ENCODE measurements at places on chromosomes 16 and 17.

DNA sequence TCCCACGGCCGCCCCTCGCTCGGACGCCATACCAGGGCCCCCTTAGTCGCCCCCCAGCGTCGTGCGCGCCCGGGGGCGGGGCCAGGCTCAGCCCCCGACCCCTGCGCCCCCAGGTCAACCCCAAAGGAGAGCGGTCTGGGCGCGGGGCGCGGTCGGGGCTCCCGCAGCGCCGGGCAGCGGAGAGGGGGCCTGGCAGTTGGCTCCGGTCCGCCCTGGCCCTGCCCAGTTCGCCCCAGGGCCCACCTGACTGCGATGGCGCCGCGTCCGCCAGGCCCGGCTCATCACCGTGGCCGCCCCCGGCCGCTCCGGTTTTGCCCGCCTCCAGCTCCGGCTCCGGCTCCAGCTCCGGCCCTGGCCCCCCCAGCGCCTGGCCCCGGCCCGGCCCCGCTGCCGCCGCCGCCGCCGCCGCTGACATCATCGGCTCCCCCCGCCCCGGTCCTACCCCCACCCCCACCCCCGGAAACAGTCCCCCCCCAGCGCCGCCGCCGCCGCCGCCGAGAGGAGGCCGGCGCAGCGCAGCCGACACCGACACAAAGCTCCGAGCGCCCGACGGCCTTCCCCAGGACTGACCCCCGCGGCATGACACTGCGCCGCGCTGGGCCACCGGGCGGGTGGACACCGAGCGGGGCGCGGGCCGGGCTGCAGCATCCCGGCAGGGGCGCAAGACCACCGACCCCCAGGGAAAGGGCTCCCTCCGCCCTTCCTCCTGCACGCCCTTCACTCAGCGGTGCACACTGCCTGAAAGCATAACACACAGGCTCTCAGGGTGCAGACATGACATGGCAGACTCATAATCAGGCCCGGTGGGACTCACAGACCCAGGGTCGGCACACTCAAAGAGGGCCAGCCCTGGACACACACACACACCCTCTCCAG lies at the start of gene ZBTB4:
Gene ZBTB4 (minus strand): TSS at position 419 of the 876 bp plus-strand sequence. CDS start 12,830 bp downstream, outside the sequence.
- DNase-seq = peak; percentile 75

DNA sequence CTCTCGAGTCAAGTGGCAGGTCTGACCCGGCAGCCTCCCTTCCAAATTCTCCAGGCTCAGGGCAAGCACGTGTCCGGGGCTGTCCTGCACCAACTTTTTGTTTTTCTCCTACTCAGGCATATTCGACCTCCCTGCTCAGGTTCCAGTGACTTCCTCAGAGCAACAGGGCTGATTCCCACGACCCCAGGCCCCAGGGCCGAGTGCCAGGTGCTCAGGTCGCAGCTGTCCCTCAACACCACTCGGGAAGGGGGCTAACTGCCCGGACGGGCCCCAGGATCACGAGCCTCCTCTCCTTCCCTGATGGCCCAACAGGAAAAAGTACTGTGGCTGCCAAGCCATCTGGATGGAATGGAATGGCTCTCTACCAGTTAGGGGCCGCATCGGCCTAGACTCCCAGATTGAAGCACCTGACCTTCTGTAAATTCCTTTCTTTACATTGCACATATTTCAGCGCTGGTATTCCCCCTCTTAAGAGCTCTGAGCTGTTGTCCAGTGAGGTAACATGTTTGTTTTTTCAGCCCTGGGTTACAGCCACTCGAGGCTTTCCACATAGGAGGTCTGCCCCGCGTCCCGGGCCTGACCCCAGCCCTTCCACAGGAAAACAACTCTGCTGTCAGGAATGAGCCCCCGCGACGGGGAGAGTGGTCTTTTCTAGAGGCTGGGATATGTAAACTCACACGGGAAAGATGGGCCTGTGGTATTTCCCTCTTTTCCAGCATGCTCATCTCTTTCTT lies 25.0 kb downstream of the NXN start:
- DNase-seq = no peak

GRCh38 chr17:67096609-67097008 lies 52.3 kb downstream of the CACNG1 start:
- DNase-seq = no peak

DNA sequence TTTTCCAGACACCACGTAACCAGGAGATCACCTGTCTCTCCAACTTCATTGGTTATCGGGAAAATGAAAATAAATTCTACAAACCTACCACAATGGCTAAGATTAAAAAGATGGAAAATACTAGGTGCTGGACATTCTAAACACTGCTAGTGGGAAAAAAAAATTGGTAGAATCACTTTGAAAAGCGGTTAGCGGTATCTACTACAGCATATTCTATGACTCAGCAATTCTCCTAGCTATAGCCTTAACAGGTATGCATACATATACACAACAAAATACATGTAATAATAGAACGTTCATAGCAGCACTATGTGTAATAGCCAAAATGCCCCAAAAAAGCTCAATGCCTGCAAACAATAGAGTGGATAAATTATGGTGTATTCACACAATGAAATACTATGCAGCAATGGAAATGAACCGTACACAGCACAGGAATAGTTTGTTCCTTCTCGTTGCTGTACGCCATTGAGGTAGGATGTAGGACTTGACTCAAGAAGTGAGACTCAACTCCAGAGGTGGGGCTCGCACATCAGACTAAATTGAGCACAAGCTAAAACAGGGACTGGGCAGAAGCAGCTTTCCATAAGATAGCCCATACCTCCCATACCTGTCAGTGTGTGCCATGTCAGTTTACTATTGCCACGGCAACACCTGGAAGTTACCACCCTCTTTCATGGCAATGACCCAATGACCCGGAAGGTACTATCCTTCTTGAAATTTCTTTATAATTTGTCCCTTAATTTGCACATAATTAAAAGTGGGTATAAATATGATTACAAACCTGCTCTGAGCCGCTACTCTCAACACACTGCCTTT lies 44.8 kb downstream of the RNF157 start:
- DNase-seq = no peak

- DNase-seq = no peak
Observed at GRCh38 chr17:55806745-55807495, 56.1 kb downstream of the PCTP start.

GRCh38 chr16:85990861-85991301 lies 91.9 kb downstream of the IRF8 start:
- DNase-seq = no peak

GRCh38 chr17:73039282-73039681 lies 53.2 kb downstream of the SLC39A11 start:
- DNase-seq = no peak

- no peak for DNase-seq
Observed at GRCh38 chr16:67357561-67357960, 30.9 kb downstream of the LRRC36 start.

DNA sequence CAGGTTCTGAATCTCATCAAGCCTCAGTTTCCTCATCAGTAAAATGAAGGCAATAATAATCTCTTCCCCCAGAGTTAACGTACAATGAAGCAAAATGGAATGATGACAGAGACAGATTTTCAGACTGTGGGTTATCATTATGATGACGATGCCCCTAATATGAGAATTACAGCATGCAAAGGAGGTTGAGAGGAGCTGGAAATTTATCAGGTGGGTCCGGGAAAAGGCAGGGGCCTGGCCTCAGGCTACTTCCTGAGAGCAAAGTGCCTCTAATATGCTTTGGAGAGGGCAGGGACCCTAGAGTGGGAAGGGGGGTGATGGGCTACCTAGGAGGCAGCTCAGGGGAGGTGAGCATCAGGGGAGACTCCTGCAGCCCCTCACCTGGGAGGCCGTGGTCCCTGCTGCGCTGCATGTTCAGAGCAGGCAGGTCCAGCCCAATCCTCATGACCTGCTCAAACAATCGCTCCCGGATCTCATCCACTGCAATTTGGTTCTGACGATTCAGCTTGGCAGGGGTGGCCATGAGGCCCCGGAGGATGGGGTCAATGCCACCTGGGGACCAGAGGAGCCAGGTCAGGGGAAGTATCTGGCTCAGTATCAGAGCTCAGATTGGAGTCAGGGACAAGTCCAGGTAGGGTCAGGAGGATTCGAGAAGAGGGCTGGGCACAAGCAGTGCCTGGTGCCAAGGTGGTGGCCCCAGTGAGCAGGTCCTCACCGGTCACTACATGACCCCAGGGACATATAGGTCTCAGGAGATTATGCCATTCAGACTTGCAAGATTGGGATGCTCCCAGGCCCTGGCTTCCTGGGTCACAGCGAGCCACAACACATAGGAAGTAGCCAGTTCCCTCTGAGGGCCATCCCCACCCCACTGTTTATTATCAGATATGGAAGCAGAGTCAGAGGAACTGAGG lies 8.1 kb downstream of the MPO start:
- DNase-seq = no peak

GRCh38 chr17:49748791-49749190 lies 15.1 kb downstream of the FAM117A start:
- peak; percentile 79 for DNase-seq

DNA sequence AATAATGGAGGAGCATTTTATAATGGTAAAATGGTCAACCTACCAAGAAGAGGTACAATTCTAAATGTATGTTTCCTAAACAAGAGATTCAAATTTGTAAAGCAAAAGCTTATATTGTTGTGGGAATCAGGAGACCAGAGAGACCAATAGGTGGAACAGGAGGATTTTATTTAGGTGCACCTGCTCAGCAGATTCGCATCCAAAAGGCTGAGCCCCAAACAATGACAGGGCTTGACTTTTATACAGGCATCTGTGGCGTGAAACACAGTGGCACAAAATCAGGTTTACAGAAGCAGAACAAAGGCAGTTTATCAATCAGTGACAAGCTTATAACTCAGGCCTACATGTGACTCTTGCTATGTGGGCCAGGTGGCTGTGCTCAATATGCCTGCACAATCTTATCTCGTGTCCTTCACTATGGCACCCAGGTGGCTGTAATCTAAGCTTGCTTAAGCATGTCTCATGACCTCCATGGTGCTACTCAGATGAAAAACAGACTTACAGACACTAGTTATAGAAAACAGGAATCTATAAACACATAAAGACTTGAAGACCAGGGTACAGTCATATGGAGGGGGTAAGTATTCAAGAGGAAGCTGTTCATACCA lies 780.2 kb upstream of the CA10 start:
- DNase-seq = no peak

- no peak for DNase-seq
Observed at GRCh38 chr17:53278466-53278865, 544.3 kb upstream of the KIF2B start.

DNA sequence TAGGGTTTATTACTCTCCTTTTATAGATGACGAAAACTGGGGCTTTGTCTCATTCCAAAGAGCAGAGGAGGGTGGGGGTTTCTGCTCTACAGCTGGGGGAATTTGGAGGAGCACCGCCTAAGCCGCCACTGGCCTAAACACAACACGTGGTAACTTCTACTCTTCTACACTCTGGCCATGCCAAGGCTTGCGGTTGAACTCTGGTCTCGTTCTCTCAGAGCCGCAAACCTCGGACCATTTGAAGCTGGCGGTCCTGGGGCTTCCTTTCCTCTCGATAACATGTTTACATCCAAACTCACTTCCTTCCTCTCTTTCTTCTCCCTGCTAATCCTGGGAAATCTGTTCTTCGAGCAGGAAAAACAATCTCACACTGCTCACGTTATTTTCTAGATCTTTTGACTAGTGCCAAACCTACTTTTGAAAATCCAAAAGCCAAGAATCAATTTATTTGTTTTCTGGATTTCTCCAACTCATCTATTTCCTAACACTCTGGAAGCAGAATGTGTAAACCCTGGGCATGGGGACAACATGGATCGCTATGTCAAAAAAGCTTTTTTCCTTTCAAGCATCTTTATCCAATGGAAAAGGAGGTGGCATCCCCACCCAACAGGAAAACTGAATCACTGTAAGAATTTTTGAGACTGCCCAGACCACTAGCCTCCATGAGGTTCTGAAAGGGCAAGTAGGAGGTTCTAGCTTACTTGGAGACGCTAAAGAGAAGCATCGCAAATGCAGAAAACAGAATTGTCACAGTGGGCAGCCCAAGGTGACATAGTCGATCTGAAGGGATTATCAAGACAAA lies 13.6 kb upstream of the EEF2K start:
- peak; percentile 87 for DNase-seq

- no peak for DNase-seq
Observed at GRCh38 chr16:70659546-70659945, 13.2 kb downstream of the IL34 start.

GRCh38 chr16:81694494-81695280 lies 84.4 kb upstream of the PLCG2 start:
- DNase-seq = no peak

- no peak for DNase-seq
Observed at GRCh38 chr16:75042426-75043174, 43.8 kb downstream of the ZNRF1 start.

GRCh38 chr17:27810211-27810901 lies 10.0 kb upstream of the NOS2 start:
- DNase-seq = peak; percentile 72

DNA sequence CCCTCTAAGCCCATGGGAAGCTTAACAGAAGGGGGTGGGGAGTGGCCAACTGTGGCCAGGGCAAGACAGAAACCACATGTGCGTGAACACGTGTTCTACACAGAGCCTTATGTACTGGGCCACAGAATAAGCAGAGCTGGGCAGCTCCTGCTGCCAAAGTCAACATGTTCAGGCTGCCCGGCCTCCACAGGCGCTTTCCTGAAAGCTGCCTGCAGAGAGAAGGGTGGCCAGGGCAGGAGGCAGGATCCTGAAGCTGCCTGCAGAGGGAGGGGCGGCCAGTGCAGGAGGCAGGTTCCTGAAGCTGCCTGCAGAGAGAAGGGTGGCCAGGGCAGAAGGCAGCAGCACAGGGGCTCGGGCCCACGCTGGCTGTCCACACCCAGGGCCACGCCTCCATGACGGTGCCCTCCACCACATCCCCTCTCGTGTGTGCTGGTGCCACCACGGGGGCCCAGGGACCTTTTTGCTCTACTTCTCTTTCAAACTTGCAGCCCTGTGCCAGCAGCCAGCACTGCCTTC lies 79.5 kb downstream of the ANKRD11 start:
- no peak for DNase-seq

DNA sequence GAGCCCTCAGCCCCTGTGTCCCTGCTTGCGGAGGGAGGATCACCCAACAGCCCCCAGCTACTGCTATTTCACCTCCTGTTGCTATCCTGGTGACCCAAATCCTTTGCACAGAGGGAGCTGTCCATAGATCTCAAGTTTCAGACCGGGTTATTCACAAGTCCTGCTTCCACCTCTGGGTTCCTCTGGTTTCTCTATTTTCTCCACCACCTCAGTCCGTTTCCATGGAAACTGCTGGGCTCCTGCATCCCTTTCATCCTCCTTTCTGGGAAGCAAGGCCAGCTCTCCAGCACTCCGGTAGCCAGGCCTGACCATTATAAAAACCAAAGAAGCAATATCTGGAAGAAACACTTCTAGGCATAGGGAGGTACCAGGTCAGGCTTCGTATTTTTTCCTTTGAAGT lies 4.8 kb upstream of the CALB2 start:
- DNase-seq = no peak

- DNase-seq = no peak
Observed at GRCh38 chr17:20284022-20284421, 183.3 kb downstream of the LGALS9B start.

- no peak for DNase-seq
Observed at GRCh38 chr16:70512456-70512855, 10.9 kb downstream of the COG4 start.

- no peak for DNase-seq
Observed at GRCh38 chr17:63956296-63956920, 16.3 kb downstream of the SCN4A start.

Data from stimulated activated effector memory CD8-positive, alpha-beta T cell treated with anti-CD3 and anti-CD28 coated beads, Interleukin-12 subunit alpha, Interleukin-12 subunit beta, amount 100 ng/mL, for 72 hours (primary cell).